Activated CD8-positive, alpha-beta memory T cell treated with anti-CD3 and anti-CD28 coated beads for 1 hour (primary cell): ENCODE measurements at places on chromosomes 4 and X.

- no peak for DNase-seq
Observed at GRCh38 chr4:53587135-53587534, 4.2 kb downstream of the LNX1 start.

DNA sequence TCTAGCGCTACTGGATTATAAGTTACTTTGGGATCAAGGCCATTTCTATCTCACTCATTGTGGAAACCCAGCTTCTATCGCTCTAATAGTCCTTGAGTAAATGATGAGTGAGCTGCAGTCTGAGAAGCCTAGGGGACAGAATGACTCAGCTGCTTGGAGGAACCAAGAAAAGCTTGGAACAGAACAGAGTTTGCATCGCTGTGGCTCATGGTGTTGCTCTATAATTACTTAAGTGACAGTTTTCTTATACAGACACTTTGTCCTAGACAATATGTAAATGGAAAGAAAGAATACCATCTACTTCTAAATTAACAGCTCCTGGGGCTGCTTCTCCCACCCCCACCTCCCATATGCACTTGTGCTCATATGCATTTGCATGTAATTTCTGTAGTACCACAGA is 156.9 kb downstream of the SLIT2 start:
- DNase-seq, result no peak

DNA sequence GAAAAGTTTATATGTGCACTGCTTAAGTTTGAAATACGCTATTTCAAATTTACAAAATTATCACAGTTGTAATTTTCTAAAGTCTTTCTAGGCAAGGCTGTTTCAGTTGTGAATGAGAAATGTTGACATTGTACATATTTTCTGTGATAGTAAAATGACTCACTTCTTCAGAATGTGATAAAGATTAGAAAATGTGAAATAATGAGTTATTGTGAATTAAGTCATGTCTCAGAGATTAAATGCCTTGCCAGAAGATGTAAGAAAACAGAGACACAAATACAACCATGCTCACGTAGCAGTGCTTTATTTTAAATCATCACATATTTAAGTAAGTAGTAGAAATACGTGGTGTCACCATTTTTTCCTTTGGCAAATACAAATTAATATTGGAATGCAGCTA is 768 bp downstream of the CLCN4 start:
- DNase-seq, result no peak

DNA sequence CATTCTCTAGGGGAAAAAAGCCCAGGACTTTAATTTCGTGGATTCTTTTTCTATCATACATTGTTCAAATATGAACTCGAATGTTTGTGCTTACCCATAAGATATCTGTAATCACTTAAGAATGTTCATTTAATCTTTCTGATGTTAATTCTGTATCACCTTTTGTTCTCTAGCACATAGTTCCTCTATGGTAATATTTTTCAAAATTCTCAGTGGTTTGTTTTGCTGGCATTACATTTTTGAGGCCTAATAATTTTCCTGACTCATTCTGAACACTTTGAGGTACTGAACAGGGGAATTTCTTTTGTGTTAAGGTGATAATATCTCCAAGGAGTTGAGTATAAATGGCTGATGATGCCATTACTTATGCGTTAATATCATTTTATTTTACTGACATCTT is 490.7 kb upstream of the PITX2 start:
- DNase-seq, result no peak

- DNase-seq, result no peak
Observed at GRCh38 chr4:3392321-3392720, 49.4 kb upstream of the HGFAC start.

GRCh38 chrX:152813206-152813605 is 17.4 kb downstream of the CETN2 start:
- DNase-seq, result no peak
